ENCODE measurements at places on chromosomes 1 and 21. TPM values are rescaled to one million over a fixed set of nuclear protein-coding genes. Genes with fewer than 3 reads are reported as not detected.

The GBP4 gene
- total RNA-seq = 0.37 TPM

The FCRL2 gene
- total RNA-seq = not detected

The PRELP gene
- total RNA-seq = 0.37 TPM

The VPS45 gene
- total RNA-seq = 29.7 TPM

The BRWD1 gene
- total RNA-seq = 54.3 TPM

The C21orf91 gene
- total RNA-seq = 7.7 TPM

The TDRD5 gene
- total RNA-seq = not detected

The NPR1 gene
- 6.3 TPM for total RNA-seq

The RORC gene
- not detected for total RNA-seq

The LINGO4 gene
- total RNA-seq = not detected

The C1orf94 gene
- total RNA-seq = under 0.01 TPM

The SPRR2A gene
- total RNA-seq = not detected

The TSPEAR gene
- total RNA-seq = not detected

The ADAMTS4 gene
- total RNA-seq = 1.8 TPM

The PDC gene
- total RNA-seq = 0.20 TPM

The OR14K1 gene
- total RNA-seq = not detected

The CRTC2 gene
- total RNA-seq = 7.6 TPM

The CLCA1 gene
- not detected for total RNA-seq

The TEKT2 gene
- total RNA-seq = not detected

The OR2T3 gene
- not detected for total RNA-seq
